ENCODE measurements at places on chromosomes 2 and 18.

GRCh38 chr2:116435648-116436047 is 1378.8 kb upstream of the DDX18 start:
- DNase-seq, result no peak

GRCh38 chr18:38575648-38576047 is 1010.0 kb upstream of the CELF4 start:
- DNase-seq, result no peak

DNA sequence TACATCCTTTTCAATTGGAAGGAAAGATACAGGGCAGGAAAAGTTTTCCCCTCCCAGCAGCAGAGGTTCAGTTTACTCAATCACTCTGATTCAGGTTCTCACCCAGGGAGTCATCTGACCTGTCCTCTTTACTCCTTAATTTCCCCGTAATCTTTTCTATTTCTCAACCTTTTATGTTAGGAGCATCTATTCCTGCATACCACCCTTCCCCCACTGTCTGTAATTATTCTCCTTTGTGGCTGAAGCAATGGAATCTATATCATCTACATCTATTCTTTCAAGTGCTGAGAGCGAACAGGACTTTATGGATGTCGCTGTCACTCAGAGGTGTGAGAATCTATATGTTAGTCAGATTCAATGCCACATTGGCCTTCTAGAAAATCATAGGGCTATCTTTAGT is 175.2 kb downstream of the NOL4 start:
- DNase-seq, result no peak

DNA sequence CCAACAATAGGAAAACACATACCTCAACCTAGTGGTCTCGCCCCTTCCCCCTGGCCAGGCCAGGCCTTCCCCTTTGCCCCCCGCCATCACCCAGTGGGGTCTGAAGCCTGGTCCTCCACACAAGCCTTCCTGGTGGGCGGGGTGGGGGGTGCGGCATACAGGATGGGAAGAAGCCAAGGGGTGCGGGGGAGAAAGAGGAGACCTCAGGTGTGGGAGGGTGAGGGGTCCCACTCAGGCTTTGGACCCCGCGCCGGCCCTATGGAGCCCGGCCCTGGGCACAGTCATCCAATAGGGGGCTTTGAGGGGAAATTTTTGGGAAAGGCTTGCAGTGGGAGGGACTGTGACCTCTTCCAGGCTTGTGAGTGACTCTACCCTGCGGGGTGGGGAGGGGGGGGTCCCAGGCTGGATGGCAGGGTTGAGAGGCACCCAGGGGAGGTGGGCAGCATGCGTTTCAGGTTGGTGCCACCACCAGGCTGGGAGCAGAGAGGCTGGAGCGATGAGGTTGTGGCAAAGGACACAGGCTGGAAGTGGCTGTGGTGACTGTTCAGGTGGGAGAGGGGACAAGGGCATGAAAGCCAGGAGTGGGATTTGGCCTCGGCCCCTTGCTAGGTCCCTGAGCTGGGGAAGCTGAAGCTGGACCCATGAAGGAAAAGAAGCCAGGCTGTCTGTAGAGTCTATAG is 1.3 kb downstream of the SLC66A3 start:
- no peak for DNase-seq

DNA sequence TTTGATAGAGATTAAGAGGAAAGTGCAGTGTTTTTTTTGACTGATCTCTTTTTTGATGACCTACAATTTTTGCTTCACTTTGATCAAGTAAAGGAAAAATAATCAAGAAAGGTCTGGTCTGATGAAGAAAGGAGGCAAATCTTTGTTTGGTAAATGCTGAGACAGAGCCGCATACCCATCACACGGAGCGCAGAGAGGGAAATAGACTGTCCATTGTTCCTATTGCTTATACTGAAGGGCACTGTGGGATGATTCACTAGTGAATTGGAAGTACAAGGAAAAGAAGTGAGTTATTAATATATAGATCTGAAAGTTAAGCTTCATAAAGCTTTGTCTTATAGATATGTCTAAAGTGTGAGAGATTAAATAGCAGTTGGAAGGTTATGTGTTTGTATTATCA is 455.1 kb downstream of the PLCL1 start:
- DNase-seq, result no peak

GRCh38 chr2:187511356-187512315 is 42.6 kb downstream of the TFPI start:
- no peak for DNase-seq
